ENCODE measurements at places on chromosomes 16 and 17. TPM values are rescaled to one million over a fixed set of nuclear protein-coding genes. Genes with fewer than 3 reads are reported as not detected.

DNA sequence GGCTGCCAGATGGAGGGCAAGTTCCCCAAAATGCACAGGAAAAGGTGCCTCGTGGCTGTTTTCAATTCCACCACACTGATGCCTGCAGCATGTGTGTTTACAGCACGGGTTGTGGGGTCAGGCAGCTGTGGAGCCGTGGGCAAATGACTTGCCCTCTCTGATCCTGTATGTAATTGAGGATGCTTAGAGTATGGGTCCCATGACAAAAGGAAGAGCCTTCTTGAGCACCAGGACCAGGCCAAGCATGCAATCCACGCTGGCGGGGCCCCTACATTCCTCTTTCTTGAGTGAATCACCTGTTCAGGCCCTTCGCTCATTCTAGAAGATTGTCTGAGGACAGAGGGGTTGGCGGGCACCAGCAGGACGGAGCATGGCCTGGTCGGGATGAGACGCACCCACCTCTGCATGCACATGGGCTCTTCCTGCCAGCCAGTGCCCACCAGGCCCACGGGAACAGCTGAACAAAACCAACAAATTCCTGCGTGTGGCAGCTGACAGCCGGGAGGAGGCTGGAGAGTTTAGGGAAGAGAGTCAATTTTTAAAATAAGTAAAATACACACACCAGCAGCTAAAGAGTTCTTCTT, 1.4 kb upstream of the CTRB2 start:
- no peak for DNase-seq

- no peak for DNase-seq
Observed at GRCh38 chr17:77886387-77886728, 72.1 kb upstream of the TNRC6C start.

TPPP3 gene
- total RNA-seq: not detected

UTS2R gene
- 0.20 TPM for total RNA-seq

VMO1 gene
- not detected for total RNA-seq

BIRC5 gene
- 39.6 TPM for total RNA-seq
